AG04449 (cell line): ENCODE measurements at places on chromosomes 2 and 18.

GRCh38 chr2:213317929-213318328, 33.7 kb downstream of the SPAG16 start:
- peak; percentile 28 for DNase-seq

DNA sequence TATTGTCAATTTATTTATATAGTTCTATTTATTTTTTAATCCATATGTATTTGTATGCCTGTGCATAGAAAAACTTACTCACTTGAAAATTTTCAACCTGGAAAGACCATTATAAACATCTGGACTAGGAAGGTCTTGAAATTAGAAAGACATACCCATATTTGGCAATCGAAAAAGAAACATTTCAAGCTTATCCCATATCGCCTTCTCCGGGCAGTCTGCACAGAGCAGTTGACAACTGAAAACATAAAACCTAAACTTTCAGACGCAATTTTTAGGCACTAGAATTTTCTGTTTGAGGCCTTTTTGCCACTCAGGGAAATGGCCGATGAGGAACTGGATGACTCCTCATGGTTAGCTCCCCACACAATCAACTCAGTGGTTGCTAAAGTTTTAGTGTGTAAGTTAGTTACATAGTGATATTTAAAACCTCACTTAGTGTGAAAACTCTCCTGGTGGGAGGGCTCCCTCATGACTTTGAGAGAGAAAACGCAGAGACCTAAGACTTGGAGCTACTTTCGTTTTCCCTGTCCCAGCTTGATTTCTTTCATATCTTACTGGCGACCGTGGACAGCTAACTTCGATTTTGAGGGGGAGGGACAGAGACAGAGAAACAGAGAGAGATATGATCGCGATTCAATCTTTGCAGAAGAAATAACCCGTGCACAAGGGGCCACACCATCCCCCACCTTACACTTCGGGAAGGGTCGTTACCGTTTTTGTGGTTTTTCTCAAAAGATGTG, 3.2 kb upstream of the HOXD12 start:
- no peak for DNase-seq

GRCh38 chr2:220880623-220881596, 691.2 kb downstream of the EPHA4 start:
- no peak for DNase-seq

- DNase-seq, result no peak
These were observed 58.7 kb upstream of the SLC66A3 start for GRCh38 chr2:11096591-11096990.

DNA sequence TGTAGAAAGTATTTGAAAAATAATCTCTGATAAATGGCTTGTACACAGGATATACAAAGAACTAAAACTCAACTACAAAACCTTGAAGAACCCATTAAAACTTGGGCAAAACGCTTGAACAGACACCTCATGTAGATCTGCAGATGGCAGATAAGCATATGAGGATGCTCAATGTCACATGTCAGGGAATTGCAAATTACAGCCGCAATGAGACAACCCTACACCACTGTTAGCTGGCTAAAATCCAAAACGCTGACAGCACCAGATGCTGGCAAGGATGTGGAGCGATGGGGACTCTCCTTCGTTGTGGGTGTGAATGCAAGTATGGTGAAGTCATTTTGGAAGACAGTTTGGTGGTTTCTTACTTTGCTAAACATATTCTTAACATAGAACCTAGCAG, 53.7 kb downstream of the SNTG2 start:
- DNase-seq, result no peak

DNA sequence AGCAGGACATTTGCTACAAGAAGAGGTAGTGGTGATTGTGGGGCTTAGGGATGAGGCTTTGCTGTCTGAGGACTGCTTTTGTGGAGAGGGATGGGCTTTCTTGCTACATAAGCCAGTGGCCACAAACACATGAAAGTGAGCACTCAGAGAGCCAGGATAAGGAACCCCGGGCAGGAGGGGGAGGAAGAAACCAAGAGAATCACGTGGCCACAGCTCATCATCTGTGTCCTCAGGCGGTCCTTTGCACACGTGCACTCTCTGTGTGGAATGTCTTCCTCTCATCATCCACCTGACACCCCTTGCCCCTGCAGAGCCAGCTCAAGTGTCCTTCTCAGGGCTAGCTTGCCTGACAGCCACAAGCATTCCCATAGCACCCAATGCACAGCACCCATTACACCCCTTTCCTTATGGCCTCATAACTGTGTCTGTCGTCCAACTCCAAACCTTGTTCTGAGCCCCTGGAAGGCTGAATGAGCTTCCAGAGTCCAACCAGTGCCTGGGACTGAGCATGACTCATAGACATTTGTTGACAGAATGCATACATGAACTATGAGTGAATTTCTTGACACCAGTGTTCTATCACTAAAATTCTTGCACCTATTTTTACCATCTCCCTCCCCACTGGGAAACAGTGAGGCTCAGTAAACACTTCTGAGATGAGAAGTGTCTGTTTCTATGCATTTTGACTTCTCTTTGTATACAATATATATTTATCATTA, 398.3 kb downstream of the ALK start:
- peak; percentile 50 for DNase-seq

DNA sequence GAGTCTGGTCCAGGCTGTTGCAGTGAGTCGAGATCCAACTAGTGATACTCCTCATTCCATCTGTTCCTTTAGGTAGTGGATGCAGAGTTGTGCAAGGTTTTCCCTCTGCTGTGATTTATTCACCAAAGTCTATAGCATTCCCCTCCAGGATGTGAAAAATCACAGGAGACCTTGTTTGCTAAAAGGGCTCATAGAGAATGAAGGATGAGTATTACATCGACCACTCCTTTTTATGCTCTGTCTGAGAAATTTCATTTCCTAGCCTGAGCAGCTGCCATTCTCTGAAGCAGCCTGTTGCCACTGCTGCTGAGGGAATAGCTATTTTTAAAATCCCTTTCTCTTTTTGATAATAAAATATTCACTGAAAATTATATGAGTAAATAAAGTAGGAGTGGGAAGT, 134.1 kb upstream of the LRRTM1 start:
- DNase-seq, result no peak

- no peak for DNase-seq
These were observed 161.5 kb downstream of the PHLPP1 start for GRCh38 chr18:62876828-62877227.

DNA sequence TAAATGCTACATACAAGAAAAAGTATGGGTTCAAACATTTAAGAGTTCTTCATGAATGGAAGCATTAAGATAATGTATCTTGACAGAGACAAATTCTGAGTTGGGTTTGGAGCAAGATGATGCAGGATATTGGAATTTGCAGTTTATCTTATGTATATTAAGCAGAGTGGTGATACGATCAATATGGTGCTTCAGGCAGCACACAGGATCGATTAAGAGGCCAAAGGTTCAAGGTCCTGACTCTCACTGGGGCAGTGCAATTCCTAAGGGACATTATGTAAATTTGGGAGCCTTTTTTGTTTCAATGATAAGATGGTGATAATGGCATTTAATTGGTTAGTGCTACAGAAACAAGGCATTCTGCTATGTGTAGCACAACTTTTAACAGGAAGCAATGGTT, 381.9 kb downstream of the KCNJ3 start:
- no peak for DNase-seq

- DNase-seq, result no peak
These were observed 24.2 kb upstream of the SPR start for GRCh38 chr2:72863046-72863445.

DNA sequence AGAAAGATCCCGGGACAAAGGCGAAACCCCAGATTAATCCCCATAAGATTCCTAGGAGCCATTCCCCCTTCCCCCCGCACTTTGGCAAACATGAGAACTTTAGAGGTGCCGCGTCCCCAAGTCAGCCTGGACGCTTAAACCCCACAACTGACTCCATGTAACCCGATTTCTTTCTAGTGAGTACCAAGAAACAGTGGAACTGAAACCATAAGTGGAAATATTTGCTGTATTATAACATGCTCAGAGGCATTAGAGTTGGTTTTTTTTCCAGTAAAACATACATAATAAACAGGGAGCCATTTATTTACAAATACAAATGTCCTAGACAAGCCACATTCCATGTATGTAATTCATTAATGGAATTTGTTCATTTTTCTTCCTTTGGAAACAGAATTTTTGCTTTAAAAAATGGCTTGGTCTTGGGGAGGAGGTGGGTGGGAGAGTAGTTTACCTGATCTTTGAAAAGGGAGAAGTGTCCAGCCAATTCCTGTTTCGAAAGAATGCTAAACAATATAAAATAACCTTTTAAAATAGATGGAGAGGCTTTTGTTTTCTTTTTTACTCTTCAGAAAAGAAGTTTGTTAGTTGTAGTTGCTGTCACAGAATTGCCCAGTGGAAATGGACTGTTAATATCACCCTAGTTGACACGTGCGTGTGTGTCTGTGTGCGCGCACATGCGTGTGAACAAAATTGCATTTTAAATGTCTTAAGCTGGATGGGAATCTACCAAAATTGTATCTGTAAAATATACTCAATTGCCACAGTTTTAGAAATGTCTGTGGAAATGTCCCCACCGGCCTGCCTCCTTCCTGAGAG, 10.6 kb downstream of the POU3F3 start:
- DNase-seq, result no peak

- DNase-seq, result no peak
These were observed 78.1 kb downstream of the WDSUB1 start for GRCh38 chr2:159208438-159208837.

DNA sequence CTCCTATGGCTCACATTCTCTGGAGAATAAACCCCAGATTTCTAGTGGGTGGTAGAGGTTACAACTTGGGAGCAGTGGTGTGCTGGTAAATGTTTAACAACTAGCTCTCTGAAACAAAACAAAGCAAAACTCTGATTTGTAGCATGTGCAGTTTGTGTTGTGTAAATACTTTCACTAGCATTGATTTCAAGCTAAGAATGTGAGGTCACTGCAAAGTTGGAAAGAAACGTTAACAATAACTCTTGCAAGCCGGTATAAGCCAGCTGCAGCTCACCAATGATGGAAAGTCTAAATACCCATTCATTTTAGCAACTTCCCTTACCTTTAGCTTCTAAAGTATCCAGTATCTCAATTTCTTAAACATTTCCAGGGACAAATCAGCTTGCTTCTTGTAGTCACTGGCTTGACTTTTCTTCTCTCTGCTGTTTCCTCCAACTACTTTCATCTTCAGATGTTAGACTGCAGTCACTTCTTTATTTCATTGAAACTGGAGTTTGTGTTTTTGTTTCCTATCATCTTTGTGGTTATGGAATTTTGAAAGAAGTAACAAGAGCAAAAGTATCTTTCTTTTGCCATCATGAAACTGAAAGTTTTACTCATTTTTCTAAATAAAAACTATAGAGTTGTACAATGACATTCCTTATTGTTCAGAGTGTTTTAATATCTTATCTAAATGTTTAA, 140.2 kb downstream of the PLCL1 start:
- no peak for DNase-seq

DNA sequence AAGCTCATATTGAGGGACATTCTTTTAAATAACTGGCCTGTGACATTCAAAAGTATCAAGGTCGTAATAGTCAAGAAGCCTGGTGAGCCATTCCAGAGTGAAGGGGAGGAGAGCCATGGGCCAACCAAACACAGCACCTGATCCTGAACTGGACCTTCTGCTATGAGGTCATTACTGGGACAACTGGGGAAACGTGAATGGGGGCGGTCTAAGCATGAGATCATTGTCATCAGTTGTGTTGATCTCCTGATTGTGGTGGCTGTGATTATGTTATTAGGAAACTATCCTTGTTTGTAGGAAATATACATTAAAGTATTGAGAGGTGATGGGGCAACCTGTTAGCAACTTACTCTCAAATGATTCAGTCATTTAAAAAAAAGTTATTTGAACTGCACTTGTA, 79.3 kb downstream of the FBXO15 start:
- DNase-seq, result no peak

- no peak for DNase-seq
These were observed 246.8 kb downstream of the TMEM182 start for GRCh38 chr2:103008586-103008985.

- DNase-seq, result no peak
These were observed 112.5 kb downstream of the MREG start for GRCh38 chr2:215900843-215901242.

DNA sequence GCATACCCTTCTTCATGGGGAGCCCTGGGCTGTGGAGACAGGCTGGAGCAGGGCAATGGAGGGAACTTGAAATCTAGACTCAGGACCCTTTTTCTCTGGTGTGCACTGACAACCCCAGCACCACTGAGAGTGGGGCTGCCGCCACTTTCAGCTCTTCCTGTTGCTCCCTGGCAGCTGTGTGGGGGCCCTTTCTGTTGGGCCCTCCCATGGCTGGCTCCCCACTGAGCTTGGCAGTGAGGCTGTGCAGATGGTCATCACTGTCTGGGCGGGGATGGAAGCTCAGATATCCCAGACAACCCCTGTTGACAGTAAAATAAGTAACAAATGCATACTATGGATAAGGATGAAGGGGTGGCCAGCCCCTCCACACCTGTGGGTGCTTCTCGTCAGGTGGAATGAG, 6.7 kb downstream of the MYO7B start:
- no peak for DNase-seq

DNA sequence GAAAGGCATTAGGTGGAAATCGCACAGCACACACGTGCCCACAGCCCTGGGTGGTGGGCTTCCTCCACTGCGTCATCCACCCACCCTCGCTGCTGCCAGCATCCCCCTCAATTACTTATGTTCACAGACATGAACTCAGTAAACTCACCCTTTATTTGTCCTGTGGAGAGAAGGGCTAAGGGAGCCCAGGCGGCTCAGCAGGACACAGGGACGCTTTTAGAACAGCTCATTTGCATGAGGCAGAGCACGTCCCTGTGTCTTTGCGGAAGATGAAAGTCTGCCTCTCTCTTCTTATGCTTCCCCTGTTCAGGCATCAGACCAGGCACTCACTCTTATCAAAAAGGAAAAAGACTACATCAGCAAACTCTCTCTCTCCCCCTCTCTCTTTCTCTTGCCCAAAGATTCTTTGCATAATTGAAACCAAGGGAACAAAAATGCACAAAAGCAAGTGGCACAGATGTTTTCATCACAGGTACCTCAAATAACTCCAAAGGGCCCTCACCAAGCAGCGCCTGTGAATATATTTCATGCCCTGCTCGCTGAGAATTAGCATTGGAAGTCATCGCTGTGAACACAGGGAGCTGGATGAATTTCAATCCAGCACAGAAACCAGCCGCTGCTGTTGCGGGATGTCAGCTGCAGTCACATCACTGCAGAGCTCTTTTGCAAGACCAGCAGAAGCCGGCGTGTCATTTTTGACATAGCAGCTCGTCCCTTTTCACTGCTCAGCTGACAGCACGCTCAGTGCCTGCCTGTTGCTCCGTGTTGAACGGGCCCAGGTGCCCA, 376.3 kb upstream of the MYT1L start:
- no peak for DNase-seq

DNA sequence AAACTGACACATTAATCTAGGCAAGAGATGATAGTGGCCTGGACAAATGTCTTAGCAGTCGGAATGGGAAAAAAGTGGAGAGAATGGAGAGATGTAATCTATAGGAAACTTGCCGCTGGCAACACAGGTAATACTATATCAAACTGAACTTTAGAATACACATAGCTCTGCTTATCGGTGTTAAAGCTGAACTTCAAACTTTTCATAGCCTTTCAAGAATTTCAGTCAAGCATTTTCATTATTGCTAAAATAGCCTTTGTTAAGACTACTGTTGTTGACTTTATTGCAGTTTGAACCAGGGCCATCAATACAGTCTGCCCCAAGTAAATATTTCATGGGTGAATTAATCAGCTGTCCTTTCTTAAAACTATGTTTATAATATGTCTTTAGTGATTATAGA, 12.9 kb upstream of the CHST9 start:
- no peak for DNase-seq
